ENCODE measurements at places on chromosomes 5 and 9. TPM values are rescaled to one million over a fixed set of nuclear protein-coding genes. Genes with fewer than 3 reads are reported as not detected.

DNA sequence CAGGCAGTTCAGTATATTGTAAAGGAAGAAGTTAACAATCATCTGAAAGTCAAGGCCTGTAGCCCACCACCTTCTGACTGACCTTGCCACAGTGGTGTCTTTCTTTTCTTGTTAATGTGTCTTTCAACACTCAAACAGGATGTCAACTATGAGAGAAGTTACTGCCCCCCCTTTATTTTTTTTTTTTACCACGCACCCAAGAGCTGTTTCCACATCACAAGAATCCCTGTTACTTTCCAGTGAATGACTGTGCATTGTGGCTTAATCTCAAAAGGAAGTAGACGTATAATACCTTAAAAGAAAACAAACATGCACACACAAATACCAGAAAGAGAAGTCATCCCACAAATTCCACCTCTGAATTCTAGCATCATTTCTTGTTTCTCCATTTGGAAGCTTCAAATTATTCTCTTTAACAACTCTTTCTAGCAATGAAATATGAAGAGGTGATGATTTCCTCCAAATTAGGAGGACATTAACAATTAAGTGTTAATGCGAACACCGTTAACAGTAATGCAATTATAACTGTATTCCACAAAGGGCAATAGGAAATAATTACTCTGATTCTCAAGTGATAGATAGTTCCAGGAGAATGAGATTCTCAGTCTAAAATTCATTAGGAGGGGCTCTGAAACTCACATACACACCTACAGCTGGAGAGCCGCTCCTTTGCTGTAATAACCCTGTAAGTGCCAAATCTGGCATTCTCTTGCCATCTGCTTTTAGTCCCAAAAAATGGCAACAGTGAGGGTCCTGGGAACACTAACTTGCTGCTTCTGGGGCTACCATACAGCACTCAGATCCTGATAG lies 201.0 kb downstream of the EFNA5 start:
- DNase-seq, result peak; percentile 97
- H3K27ac ChIP-seq, result no peak overlapping the region
- H3K4me3 ChIP-seq, result no peak overlapping the region
- H3K36me3 ChIP-seq, result no peaks in the 10 kb centered on the region
- H3K4me1 ChIP-seq, result peaks cover 4% of the 10 kb centered on the region
- no peaks in the 10 kb centered on the region for H3K27me3 ChIP-seq

DNA sequence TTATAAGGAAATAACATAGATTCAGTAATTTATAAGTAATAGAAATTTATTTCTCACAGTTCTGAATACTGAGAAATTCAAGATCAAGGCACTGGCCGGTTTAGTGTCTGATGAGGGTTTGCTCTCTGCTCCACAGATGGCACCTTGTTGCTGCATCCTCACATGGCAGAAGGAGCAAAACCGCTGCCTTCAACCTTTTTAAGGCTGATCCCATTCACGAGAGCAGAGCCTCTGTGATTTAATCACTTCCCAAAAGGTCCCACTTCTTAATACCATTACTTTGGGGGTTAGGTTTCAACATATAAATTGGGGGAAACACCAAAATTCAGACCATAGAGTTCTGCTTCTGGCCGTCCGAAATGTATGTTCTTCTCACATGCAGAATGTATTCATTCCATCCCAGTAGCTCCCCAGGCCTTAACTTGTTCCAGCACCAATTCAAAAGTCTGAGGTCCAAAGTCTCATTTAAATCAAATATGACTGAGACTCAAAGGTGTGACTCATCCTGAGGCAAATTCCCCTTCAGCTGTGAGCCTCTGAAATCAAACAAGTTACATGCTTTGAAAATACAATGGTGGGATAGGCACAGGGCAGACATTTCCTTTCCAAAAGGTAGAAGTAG lies 30.6 kb downstream of the BAAT start:
- no peak overlapping the region for H3K27ac ChIP-seq
- no peak for DNase-seq
- no peak overlapping the region for H3K4me3 ChIP-seq
- no peaks in the 10 kb centered on the region for H3K4me1 ChIP-seq
- no peaks in the 10 kb centered on the region for H3K27me3 ChIP-seq

DNA sequence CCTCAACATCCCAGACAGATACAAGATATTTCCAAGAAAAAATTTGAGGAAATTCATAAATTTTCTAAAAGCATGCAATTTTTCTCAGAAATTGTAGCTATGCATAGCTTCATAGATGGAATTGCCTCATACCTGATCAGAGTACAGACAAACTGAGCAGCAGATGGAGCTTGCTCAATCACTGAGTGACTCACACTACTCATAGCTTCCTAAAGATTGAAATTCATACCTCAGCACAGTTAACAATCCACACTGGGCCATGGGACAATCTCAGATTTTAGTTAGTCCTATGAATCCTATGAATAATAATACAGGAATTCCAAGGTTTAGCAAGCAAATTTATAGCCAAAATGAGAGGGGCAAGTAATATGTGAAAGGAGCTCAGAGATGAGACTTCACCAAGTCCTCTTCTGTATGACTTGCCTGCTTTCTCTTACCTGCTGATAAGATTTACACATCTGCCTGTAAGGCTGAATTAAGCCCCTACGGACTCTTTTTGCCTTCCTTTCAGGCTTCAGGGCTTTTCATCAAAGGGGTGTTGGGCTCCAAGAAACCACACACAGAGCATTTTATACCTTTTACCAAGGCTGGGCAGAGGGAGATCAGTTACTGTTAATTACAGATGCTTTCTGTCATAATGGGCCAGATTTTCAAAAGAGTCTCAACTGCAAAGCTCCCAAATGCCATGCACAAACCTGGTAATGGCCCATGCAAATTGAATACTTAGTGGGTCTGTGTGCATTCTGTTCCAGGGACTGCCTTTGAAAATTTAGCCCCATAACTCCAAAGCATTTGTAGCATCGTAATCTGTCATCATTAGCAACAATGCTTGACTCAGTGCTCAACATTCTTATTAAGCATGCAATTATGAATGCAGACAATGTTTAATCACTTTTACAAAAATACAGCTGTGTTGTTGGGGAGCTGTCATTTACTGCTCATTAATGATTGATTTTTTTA lies 439.3 kb downstream of the DTWD2 start:
- H3K4me1 ChIP-seq, result peaks cover 4% of the 10 kb centered on the region
- no peak overlapping the region for H3K4me3 ChIP-seq
- H3K36me3 ChIP-seq, result no peaks in the 10 kb centered on the region
- DNase-seq, result peak; percentile 87
- no peaks in the 10 kb centered on the region for H3K27me3 ChIP-seq
- H3K27ac ChIP-seq, result no peak overlapping the region

GRCh38 chr9:94081435-94081834 lies 2.8 kb upstream of the PTPDC1 start:
- H3K27ac ChIP-seq, result no peak overlapping the region
- no peaks in the 10 kb centered on the region for H3K27me3 ChIP-seq
- no peaks in the 10 kb centered on the region for H3K36me3 ChIP-seq
- DNase-seq, result no peak

Gene AMBP
- polyA plus RNA-seq, result 0.15 TPM

Gene MLANA
- polyA plus RNA-seq, result not detected

Gene ANKRD18B
- 0.85 TPM for polyA plus RNA-seq

Gene PCDHGA1
- polyA plus RNA-seq, result 1.6 TPM
